ENCODE measurements at places on chromosomes 2 and 18. TPM values are rescaled to one million over a fixed set of nuclear protein-coding genes. Genes with fewer than 3 reads are reported as not detected.

GRCh38 chr2:32932825-32933755 lies 13.7 kb upstream of the LTBP1 start:
- H3K4me3 ChIP-seq = no peak overlapping the region
- no peak overlapping the region for H3K27ac ChIP-seq
- H3K27me3 ChIP-seq = no peaks in the 10 kb centered on the region
- DNase-seq = no peak
- H3K4me1 ChIP-seq = no peaks in the 10 kb centered on the region
- no peaks in the 10 kb centered on the region for H3K36me3 ChIP-seq

DNA sequence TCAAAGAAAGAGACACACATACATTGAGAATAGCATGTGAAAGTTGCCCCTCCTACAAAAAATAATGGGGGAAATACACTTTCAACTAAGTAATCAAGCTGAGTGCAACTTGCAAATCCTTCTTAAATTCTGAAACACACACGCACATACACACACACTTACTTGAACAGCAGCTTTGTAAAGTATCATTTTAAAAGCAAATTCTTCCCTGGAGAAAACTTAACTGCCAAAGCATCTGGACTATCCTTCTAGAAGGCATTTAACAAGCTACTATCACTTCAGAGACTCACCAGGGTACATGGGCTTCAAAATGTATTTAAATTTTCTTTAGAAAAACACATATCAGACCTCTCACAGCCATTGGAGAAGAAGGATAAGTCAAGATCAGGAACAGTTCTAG lies 15.3 kb downstream of the GAREM1 start:
- no peaks in the 10 kb centered on the region for H3K27me3 ChIP-seq
- no peak overlapping the region for H3K4me3 ChIP-seq
- H3K4me1 ChIP-seq = no peaks in the 10 kb centered on the region
- H3K36me3 ChIP-seq = no peaks in the 10 kb centered on the region
- no peak overlapping the region for H3K27ac ChIP-seq

- H3K27me3 ChIP-seq = peaks cover 15% of the 10 kb centered on the region
- no peak for DNase-seq
- H3K27ac ChIP-seq = no peak overlapping the region
- no peaks in the 10 kb centered on the region for H3K36me3 ChIP-seq
- H3K4me1 ChIP-seq = no peaks in the 10 kb centered on the region
These were observed 792.7 kb downstream of the METTL4 start for GRCh38 chr18:1778496-1779178.

DNA sequence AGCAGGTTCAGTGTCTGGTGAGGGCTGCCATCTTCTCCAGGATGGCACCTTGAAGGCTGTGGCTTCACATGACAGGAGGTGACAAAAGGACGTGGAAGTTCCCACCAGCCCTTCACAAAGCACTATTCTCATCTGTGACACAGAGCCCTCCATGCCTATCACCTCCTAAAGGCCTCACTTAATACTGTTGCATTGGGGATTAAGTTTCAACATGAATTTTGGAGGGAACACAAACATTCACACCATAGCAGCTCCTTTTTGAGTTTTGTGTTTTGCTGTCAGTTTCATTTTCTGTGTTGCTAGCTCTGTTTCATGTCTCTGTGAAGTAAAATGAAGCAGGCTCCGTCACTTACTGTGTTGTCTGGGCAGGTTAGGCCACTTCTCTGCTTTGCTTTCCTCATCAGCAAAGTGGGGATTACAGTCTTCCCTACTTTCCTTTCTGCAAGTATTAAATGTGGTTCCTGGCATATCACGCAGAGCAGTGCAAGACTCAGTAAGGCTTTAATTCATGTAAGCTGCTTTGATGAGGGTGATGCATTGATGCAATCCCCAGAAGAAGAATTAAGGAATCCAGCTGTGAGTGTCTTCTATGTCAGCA lies 31.6 kb downstream of the LIMS1 start:
- H3K27ac ChIP-seq = no peak overlapping the region
- no peaks in the 10 kb centered on the region for H3K4me1 ChIP-seq
- H3K36me3 ChIP-seq = no peaks in the 10 kb centered on the region
- DNase-seq = no peak

DNA sequence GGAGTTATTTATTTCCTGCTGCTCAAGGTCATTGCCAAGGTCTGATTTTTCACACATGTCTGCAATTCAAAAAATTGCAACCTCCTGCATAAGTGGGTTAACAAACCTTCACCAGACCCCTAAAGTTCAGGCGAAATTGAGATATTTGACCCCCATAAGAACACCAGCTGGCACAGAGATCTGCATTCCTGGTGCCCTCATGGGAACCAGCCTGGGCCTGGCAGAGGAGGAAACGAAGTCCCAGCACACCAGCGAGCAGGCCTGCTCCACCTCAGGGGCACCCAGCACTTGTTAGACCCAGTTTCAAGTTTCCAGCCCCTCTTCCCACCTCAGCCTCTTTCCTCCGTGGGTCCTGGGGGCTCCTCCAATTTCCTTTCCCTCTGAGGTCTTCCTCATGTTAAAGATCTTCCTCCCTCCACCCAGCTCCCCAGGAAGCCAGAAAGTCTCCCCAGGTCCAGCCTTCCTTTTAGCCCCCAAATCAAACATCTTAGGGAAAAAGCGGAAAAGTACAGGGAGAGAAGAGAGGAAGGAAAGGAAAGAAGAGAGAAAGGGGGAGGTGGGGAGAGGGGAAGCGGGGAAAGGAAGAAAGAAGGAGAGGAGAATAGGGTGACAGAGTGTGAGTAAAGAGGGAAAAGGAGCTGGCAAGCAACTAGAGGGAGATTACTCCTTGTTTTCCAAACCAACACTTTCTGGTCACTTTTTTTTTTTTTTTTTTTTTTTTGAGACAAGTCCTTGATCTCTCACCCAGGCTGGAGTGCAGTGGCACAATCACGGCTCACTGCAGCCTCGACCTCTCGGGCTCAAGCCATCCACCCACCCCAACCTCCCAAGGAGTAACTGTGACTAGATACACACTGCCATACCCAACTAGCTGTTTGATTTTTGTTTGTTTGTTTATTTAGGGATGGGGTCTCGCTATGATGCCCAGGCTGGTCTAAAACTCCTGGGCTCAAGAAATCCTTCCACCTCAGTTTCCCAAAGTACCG lies 3.9 kb upstream of the C2orf72 start:
- H3K27ac ChIP-seq = no peak overlapping the region
- no peaks in the 10 kb centered on the region for H3K36me3 ChIP-seq
- H3K4me1 ChIP-seq = peaks cover 7% of the 10 kb centered on the region

Gene CYS1
- 3.7 TPM for total RNA-seq

Measured in HCT116 (cell line).